ENCODE measurements at places on chromosomes 4 and X.
A peak's percentile ranks its signal among the peaks of the same experiment; 100 is the strongest.

DNA sequence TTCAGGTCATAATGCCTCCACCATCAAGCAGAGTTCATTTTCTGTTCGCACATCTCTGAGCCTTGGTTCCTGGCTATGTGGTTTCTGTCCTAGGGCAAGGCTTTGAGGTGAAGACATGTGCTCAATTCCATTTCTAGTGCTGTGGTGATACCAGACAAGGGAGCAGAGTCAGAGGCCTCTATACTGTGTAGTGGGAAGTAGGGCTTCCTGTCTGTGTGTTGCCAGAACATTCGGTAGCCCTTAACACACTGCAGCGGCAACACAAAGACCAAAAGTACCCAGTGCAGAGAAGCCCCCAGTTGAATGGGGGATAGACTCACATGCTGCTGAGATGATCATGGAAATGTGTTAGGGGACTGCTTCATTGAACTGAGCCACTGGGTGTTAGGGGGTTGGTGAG is 56.4 kb downstream of the STARD8 start:
- DNase-seq: no peak

GRCh38 chrX:53044995-53045394 is 3.6 kb upstream of the GPR173 start:
- DNase-seq: no peak

DNA sequence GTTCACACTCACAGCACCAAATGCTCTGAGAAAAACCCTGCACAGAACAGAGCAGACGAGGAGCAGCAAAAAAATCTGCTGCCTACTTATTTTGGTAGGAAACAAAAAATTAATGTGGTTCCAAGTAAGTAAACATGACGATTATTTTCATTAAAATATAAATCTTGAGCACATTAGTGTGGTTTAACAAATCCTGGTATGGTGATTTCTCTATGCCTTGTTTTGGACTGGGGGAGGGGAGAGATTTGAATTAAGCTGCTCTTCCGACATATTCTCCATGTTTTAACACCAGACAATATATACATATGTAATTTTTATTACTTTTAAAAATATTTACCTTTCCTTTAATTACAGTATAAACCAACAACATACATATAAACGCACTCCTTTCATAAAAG is 1.8 kb downstream of the CAMK2D start:
- DNase-seq: no peak

GRCh38 chr4:145285928-145286327 is 105.5 kb upstream of the OTUD4 start:
- no peak for DNase-seq

GRCh38 chr4:22850630-22851029 is 157.9 kb downstream of the GBA3 start:
- no peak for DNase-seq

DNA sequence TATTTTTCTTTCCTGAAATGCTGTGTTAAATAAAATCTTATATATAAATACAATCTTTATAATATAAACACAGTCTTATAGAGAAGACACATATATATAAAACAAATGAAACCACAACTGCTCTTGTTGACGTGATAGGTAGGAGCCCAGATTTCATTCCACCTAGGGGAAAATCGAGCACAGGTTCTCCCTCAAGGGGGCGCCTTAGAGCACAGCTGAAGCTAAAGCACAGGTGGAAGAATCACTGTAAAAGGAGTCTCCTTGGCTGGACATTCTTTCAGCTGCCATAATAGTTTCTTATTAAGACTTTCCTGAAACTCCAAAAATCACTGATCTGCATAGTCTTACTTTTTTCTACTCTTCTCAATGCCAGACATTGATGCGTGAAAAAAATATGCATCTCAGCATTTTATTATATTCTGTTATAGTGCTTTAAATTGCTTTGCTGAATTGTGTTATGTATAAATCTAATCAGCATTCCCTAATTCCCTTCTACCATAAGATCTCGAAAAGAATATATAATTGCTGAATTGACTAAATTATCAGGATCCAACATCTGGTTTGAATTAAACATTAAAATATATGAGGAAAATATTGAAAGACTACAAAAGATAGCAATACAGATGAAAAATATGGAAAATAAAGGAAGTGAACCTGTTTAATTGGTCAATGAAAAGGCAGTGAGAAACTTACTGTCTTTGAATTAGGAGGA is 25.5 kb upstream of the RXFP1 start:
- DNase-seq: peak; percentile 39
